ENCODE measurements at places on chromosomes 4 and X. TPM values are rescaled to one million over a fixed set of nuclear protein-coding genes. Genes with fewer than 3 reads are reported as not detected.

ADRA2C gene
- 7.3 TPM for polyA plus RNA-seq

ADAM29 gene
- not detected for polyA plus RNA-seq

GSX2 gene
- not detected for polyA plus RNA-seq

GRCh38 chr4:6087669-6088341, 69.6 kb upstream of the C4orf50 start:
- no peak for DNase-seq

DNA sequence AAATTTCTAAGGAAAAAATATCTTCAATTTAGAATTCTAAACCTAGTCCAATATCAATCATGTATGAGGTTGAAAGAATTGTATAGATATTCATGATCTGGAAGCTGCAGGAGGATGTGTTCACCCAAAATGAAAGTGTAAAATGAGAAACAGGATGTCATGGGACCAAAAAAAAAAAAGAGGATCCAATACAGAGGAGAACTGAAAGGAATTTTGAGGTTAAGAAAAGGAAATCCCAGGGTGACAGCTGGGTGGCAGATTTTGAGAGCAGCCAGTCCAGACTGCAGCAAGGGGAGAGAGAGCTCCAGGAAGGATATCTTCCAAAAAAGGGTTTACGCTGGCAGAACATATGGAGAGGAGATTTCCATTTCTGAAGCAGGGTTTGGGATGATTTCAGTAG, 38.9 kb downstream of the TLR10 start:
- no peak for DNase-seq

DNA sequence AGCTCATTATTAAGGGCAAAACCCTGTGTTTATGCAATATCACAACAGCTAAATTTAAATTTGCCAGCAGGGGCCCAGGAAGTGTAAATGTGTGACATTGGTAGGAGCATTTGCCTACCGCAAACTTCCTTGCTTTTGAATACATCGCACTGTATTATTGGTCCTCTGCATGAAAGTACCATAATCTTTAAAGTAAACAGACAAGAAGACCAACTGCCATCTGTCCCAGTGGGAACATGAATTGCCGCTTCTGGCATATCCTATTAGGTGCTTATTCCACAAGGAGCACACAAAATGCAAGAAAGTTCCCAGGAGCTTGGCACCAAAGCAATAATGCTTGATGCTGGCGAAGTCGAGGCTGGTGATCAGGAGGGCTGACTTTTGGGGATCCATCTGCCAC, 51.3 kb downstream of the SOD3 start:
- DNase-seq: no peak

GRCh38 chr4:152628128-152628527, 51.7 kb downstream of the TMEM154 start:
- DNase-seq: no peak

DNA sequence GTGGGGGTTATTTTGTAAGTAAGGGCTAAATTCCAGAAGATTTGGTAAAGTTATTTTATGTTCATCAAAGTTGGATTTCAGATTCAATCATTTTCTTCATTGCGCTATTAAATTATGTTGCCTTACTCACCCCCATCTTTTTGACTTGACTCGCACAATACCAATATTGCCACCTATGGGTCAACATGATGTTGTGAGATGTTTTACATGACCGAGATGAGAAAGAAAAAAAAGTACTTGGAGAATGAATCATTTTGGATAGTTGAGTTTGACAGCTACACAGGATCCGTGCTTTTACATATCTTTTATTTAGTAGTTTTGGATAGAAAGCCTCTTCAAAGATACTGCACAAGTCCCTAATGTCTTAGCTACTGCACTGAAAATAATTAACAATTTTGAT, 224.2 kb upstream of the EMCN start:
- DNase-seq: no peak

DNA sequence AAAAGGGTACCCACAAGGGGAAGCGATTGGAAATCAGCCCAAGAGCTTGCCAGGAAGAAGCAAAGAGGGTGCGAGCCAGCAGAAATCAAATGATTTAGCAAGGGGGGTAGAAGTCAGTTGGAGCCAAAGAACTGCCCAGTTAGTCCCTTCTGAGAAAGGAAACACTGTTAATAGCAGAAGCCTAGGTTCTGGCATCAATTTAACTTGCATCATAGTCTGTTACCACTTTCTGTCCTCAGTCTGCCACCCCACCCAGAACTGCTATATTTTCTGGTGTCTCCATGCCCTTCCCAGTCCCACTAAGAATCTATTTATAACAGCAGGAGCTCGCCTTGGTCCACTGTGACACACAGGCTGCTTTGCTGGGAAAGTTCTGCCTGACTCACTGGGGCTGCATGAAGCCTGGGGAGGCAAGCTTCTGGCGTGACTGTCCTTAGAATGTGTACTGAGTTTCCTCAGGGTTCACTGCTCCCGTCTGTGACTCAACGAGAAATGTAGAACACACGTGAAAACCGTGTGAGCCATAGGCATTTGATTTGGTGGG, 157.8 kb upstream of the TTC29 start:
- DNase-seq: peak; percentile 37

DNA sequence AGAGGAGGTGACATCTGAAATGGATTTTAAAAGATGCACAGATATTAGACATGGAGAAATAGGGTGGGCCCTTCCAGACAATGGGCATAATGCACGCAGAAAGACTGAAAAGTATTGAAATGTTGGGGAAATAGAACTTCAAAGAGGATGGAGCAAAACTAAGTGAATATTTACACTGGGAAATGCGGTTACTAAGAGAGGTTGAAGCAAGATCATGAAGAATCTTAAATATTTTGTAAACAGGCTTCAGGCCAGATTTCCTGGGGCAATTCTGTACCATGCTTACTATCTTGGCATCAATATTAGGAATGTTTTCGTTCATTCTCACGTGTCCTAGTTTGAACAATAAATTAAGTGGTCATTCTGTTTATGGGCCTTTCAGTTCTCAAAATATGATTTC, 216.3 kb downstream of the ADAMTS3 start:
- no peak for DNase-seq
